Fibroblast of mammary gland (primary cell): ENCODE measurements at places on chromosomes 5 and 9.

DNA sequence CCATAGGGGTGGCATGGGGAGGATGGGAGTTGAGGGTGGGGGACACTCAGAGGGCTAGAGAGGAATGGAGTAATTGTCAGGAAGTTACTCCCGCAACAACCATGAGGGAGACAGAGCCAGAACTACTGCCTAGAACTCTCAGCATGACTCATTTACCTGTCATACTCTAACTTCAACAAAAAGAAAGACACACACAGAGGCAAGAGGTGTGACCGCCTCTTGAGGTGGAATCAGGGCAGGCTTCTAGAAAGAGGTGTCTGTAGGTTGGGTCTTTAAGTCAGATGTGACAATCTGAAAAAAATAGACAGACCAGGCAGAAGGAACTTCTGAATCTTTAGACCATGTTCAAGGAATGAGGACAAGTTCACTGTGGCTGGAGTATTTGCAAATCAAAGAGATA is 73.4 kb downstream of the GABBR2 start:
- peak; percentile 50 for DNase-seq

- no peak for DNase-seq
Observed at GRCh38 chr9:28051559-28052503, 478.6 kb upstream of the C9orf72 start.

DNA sequence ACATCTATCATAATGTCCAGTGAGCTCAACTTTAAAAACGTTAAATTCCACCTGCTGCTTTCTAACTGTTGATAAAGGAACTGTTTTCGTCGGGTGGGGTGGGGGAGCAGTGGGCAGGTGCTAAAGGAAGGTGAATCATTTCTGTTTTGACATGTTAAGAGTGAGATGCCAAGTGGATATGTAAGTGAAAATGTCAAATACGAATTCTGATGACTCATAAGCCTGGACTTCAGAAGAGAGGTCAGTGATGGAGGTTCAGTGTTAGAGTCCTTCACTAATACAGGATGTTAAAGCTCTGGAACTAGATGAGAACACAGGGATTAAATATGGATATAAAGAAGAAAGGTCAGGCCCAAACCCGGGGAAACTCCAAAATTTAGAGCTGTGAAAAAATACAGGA is 617.9 kb upstream of the CTNND2 start:
- DNase-seq, result no peak

DNA sequence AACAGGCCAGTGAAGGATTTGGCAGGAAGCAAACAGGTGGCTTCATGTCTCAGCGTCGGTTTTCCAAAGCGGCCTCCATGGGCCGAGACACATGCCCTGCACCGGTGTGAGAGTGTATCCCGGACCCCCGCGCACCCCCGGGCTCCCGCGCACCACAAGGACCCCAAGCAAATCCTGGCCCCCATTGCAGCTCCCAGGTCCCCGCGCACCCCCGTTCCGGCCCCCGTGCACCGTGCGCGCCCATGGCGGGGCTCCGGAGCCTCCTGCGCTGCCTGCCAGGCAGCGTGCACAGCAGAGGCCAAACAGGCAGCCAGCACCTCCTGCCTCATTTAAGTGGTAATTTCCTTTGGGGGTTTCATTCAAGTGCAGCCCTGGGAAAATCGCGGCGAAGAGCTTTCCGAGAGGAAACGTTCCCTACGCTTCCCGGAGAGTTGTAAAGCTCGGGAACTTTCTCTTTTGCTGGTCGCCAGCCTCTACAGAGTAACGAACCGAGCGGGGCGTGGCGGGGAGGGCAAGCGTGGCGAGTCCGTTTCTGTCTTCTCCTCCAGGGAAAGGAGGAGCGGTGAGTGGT is 145.5 kb upstream of the SLC24A2 start:
- DNase-seq, result peak; percentile 32

DNA sequence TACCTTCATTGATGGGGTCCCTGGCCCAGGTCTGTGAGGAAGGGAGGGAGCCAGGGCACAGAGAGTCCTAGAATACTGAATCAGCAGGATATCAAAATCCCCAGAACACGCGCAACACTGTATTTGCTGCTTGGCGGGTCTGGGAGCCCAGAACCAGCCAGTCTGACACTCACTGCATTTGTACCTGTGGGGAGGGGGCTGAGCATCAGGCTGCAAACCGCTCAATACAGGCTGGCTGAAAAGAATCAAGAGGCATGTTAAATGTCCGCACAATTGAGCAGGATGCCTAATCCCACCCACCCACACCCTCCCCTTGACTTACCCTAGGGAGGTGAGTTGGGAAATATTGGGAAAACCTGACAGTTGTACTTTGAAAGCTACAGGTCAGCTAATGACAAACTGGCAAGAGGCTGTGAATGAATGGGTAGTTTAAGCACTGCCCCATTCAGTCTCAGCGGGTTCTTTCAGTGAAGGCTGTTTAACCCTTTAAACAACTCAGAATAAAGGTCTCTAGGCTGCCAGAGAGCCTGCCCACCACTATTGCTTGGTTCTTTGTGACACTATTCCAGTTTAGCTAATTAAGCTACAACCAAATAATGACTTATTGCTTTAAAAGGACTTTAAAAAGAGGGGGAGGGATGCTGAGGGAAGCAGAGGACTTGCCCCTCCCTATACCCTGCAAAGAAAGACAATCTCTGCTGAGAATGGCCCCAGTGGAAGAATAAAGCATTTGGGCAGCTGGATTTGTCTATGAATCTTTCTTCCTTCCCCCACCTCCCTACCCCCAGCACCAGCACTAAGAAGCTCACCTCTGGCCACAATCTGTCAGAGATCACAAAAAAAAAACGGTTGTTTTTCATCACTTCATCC is 5.0 kb downstream of the SPRY4 start:
- peak; percentile 41 for DNase-seq

GRCh38 chr9:112894041-112894440 is 3.4 kb upstream of the SLC46A2 start:
- peak; percentile 54 for DNase-seq

DNA sequence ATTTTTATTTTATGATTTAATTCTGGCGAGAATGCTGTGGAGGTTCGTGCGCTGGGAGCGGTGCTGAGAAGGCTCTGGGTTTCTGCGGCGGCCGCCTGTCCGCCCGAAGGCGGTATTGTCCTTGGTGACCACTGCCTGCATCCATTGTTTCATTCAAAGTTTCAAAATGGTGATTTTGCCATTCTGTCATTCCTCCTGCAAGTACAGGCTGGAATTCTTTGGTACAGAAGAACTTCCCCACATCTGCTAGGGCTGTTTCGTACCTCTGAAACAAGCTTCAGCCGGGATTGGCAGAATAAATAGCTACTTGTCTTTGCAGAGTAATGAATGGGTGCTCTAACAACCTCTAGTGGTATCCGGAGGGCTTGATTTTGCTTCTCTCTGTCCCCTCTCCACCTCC is 112.6 kb upstream of the CACNA1B start:
- no peak for DNase-seq

DNA sequence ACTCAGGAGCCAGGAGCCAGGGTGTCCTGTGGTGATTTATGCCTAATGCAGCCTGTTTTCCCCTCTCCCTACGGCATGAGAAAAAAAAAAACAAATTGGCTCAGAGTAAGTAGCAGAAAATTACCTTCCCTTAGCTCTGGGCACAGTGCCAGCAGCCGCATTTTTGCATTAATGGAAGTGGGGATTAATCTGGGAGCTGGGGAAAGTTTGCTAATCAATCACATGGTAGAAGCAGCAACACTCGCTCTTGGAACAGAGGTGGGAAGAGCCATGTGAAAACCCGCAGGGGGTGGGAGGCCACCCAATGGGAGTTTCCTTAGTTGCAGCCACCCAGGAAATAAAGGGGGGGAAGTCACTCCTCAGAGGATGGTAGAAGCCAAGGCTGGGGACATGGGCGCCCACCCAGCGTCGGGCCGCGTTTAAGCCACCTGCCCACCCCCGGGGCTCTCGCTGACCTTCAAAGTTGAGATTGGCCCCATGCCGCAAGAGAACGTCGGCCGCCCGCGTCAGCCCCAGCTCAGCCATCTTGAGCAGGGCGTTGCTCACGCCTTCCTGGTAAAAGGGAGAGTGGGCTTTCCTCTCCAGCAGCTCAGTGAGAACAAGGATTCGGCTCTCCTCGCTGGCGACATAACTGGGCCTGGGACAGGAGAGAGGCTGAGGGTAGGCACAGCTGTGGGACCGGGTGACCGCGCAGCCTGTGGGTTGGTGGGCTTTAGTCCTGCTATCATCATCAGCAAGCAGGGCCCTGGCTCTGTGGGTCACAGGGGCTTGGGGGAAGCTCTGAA is 1.7 kb downstream of the ASB6 start:
- peak; percentile 71 for DNase-seq

GRCh38 chr9:71896761-71897160 is 14.2 kb downstream of the ABHD17B start:
- no peak for DNase-seq

GRCh38 chr5:147359581-147359980 is 124.8 kb downstream of the STK32A start:
- DNase-seq, result no peak

DNA sequence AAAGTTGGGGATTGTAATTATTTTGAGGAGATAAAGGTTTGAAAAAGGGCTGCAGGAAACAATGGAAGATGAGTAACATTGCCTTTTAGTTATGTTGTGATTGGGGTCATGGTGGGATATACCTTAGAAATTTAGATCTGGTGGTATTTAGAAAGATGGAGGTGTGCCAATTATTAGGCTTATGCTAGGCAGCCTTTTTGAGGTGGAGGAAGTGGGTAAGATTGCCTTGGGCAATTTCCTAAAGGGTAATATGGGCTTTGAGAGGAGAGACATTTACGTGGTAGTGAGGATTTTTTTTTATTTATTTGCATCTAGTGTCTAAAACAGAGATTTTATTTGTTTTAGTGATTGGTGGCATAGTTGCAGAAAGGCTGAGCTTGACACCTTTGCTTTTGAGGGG is 10.5 kb downstream of the HSPA4 start:
- DNase-seq, result no peak

DNA sequence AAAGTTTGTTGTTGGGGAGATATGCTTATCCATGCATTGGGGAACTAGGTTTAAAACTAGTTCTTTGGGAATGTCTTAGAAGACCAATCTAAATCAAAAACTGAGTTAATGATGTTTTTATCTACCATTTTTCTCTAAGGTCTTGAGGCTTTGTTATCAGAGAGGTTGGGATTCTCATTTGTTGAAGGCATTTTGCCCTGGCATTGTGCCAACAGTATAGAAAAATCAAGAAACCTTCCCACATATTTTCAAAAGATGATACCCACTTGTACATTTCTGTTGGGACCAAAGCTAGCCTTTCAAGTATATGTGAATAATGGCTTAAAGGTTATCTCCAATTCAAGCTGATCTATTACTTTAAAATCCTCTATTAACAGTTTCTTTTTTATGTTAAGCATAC is 419.8 kb upstream of the KIF2A start:
- no peak for DNase-seq

DNA sequence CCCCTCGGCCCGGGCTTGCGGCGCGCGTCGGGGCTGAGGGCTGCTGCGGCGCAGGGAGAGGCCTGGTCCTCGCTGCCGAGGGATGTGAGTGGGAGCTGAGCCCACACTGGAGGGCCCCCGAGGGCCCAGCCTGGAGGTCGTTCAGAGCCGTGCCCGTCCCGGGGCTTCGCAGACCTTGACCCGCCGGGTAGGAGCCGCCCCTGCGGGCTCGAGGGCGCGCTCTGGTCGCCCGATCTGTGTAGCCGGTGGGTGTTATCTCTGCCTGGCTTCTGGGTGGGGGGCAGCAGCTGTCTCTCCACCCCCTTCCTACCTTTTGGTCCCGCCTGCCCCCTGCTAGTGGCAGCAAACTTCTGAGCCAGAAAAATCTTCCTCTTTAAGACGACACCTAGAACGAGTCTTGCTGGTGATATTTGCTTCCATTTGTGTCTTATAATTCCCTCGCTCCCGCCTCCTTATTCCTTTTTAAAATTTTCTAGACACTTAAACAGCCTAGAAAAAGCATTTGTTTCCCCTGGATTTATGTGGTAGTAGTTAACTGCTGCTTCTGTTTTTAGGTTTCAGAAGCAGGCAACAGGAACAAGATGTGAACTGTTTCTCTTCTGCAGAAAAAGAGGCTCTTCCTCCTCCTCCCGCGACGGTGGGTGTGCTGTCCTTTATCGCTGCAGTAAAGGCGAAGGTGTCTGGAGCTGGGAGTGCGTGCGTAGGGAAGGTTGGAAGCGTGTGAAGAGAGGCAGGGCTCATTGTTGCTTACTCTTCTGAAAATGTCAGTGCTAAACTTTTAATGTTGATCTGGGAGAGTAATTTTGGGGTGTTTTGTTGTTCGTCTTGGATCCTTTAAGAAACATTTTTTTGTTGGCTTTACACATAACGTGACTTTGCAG is 554 bp downstream of the JAK2 start:
- DNase-seq, result peak; percentile 60

GRCh38 chr5:173299820-173300219 is 28.4 kb downstream of the STC2 start:
- no peak for DNase-seq

- DNase-seq, result peak; percentile 84
Observed at GRCh38 chr9:36154331-36154952, 14.7 kb upstream of the CCIN start.

GRCh38 chr5:139263536-139263935 is 30.0 kb upstream of the MATR3 start:
- no peak for DNase-seq

DNA sequence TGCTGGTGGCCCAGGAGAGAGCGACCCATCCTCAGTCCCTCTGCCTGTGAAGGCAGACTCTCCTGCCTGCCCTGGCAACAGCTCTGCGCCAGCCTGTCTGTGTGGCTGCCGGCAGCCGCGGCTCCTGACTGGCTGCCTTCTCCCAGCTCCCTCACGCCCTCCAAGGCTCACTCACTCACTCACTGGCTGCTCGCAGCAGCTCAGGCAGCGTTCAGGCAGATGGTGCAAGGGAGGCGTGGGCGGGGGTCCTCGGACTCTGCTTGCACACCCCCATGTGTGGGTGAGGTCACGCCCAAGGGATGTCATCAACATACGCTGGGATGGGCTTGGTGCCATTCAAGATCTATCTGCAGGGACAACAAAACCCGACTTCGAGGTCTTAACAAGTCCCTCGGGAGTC is 66.7 kb downstream of the DAB2IP start:
- peak; percentile 54 for DNase-seq

GRCh38 chr9:132003896-132004295 is 75.8 kb downstream of the MED27 start:
- no peak for DNase-seq

DNA sequence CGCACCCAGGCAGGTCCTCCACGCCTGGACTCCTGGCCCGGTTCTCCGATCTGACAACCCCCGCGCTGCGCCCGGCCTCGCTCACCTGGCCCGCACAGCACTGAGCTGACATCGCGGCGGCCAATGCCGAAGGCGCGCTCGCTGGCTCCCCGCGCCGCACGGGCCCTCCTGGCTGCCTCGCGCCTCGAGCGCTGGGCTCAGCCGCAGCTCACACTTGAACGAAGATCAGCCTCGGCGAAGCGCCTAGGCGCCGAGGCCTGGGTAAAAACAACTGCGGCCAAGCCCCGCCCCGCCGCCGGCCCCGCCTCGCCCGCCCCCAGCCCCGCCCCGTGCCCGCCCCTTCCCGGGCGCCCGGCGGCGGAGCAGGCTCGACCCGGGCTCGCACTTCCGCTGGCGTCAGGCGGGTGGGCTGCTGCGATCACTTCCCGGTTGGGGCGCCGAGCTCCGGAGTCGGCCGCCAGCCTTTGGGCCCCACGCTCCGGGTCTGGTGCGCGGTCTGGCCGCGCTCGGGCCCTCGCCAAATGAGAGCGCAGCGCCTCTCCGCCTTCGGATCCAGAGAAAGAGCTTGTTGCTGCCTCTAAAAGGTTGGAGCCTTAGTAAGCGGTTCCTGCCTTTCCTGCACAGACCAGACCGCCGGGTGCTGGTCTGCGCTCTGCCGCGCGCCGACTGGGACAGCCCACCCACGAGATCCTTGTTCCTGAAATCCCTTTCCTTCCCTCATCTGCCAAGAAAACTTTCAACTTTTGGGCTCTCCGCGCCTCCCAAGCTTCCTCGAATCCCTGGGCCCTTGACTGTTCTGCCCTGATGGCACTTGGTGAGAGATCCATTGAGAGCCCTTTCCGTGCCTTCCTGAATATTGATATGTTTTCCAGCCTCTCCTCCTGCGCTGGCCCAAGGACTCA is at the start of gene SERINC5:
Gene SERINC5, minus strand, starts transcription at position 238 of the 902 bp plus-strand sequence. Its CDS starts 126 bp downstream, at position 112.
- peak; percentile 68 for DNase-seq
